ENCODE measurements at places on chromosomes 5 and 9. TPM values are rescaled to one million over a fixed set of nuclear protein-coding genes. Genes with fewer than 3 reads are reported as not detected.

- no peak for DNase-seq
These were observed 125.2 kb downstream of the RAPGEF6 start for GRCh38 chr5:131509801-131510200.

DNA sequence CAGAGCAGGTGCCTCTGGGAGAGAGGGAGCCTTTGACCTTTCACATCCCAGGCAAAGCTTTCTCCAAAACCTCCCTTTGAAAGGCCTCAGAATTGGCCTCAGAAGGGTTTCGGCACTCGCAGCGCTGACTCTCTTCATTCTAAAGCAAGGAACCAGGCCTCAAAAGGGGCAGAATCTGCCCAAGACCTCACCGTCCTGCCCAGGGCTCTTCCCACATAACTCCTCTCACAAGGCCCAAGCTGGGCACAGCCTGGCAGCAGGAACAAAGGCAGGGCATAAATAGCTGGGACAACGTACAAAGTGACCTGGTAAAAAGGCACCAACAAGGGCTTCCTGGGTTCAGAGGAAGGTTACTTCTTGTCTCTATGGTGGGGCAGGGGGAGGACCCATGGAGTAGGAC is 166.3 kb upstream of the FSTL4 start:
- no peak for DNase-seq

PDE6A gene
- polyA plus RNA-seq, result not detected

DNA sequence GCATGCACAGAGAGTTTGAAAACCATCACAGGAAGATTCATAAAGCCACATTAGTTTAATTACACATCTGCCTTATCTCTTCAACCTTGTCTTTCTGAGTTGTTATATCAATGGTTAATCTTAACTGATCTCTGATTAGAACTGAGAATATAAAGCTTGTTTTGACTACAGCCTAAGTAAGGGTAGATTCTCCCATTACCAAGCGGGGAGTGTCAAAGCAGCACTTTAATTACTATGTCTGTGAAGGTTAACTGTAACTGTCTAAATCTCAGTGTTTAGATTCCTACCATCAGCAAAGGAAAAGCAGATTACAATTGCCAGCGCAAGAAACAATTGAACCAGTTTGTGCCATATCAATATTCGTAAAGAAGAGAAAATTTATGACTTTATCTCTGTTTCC is 348.7 kb downstream of the CDH12 start:
- DNase-seq, result peak; percentile 42

- DNase-seq, result no peak
These were observed 869.6 kb downstream of the MAT2B start for GRCh38 chr5:164375051-164375450.

DNA sequence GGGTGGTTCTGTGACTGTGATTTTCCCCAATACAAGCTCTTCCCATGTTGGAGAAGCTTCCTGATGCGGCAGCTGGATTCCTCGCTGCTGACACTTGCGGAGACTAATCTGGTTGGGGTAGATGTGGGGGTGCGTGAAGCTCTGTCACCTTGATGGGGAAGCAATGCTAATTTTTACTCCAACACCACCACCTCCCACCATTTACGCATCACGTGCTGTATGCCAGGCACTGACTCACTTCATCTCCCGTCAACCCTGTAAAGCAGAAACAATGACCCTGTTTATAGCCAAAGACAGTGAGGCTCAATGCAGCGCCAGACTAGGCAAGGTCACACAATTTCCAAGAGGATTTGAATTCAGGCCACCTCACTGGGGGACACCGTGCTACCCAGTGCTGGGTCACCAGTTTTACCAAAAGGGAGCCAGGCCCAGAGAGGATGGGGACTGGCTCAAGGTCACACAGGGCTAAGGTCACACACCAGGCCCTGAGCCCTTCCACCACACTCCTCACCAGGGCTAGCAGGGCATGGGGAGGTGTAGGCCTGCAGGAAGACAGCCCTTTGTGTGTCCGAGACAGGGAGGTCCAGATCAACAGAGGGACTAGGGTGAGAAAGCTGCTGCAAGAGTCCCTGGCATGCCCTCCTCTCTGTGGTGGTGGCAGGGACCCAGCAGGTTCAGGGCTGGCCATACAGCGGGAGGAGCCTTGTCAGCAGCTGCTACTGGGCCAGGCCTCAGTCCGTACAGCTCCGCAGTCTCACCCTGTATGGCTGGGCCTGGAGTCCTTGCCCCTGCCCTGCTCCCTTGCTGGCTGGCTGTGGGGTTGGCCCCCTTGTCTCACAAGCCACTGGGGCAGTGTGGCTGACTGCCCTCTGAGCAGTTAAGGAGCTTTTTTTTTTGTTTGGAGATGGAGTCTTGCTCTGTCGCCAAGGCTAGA is 3.3 kb downstream of the STKLD1 start:
- DNase-seq, result no peak

DNA sequence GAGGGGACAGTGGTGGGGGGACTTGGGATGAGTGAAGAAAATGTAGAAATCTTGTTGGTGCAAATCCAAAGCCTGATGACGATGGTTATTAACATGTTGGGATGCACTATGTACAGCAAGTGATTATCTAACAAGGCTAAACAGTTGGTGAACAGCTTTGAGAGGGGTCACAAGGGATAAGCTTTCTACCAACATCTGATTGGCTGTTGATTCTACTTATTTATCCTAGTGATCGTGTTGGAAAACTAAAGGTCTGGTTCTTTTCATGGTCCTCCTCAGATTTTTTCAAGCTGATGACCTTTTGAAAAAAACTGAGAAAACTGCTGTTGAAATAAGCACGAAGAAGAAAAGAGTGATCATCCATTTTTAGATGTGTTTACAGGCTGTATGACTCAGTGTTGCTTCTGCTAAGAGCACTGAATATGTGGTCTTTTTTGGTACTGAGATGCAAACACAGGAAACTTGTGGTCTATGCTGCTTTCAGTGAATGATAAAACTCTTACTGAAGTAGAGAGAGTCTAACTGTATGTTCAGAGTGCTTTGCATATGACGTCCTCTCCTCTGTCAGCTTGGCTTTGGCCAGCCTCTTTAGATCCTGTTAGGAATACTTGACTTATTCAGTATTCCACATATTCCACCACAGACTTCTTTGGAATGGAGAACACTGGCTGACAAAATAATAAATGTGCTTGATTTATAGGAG is 174.8 kb downstream of the SLF1 start:
- DNase-seq, result no peak

NUTM2F gene
- polyA plus RNA-seq, result not detected

- DNase-seq, result peak; percentile 29
These were observed 56.3 kb upstream of the KCNN2 start for GRCh38 chr5:114305402-114306207.

- DNase-seq, result peak; percentile 29
These were observed 54.9 kb downstream of the NDST1 start for GRCh38 chr5:150562832-150563231.

NADK2 gene
- polyA plus RNA-seq, result 15.4 TPM

DNA sequence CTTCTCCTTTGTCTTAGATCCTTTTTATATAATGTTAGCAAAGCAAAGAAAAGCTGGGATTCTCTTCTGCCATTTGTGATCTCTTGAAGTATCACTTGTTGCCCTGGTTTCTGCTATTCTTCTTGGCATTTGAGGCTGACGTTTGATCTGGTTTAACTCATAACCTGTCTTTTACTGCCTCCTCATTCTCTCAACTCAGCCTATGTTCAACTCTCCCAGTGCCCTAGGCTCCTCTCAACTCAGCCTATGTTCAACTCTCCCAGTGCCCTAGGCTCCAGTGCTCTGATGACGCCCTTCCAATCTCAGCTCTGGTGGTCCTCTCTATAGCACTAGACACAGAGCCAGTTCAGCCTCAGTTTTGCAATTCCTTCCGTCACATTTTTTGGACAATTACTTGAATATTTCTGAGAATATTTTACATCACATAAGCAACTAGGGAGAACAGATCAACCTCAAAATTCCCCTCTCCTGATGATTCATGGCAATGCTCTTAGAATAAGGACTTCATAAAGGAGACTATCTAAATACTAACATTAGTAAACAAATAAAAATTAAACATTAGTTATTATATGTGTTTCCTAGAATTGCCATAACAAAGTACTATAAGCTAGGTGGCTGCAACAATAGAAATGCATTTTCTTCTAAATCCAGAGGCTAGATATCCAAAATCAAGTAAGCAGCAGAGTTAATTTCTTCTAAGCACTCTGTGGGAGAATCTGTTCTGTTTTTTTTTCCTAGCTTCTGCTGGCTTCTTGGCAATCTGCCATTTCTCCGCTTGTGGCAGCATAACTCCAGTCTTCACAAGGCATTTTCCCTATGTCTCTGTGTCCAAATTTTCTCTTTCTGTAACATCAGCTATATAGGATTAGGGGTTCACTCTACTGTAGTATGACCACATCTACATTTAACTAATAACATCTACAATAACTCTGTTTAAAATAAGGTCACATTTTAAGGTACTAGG is 662.1 kb upstream of the FTMT start:
- no peak for DNase-seq

DNA sequence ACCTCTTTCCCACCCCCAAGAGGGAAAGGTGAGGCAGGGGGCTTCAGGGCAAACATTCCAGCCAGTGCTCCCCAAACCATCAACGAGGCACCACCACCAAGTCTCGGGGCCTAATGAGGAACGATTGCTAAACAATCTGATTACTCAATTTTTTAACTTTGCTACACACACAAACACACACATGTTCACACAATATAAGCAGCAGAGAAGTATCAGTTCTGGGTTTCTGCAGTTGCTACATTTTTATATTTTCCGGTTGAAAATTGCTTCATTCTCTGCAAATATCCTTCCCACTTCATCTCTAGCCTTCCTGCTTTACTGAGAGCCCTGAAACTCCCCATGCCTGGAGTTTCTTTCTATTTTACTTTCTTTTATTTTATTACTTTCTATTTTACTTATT is 60.2 kb downstream of the FEM1C start:
- DNase-seq, result no peak

DNA sequence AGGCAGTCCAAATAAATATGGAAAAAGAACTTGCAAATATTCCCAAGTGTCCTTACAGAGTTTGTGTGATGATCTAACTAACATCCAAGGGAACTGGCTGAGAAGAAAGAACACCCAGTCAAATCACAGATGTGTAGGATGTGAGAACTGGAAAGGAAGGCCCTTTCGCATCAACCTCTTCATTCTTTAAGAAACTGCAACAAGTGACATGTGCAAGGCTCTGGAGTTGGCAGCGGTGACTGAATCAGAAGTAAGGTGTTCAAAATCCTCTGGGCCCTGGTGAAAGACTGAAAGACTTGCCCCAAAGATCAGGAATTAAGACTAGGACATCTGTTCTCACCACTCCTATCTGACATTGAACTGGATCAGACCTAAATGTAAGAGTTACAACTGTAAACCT is 88.7 kb downstream of the RAPGEF1 start:
- no peak for DNase-seq

KIAA1191 gene
- polyA plus RNA-seq, result 208 TPM

DNA sequence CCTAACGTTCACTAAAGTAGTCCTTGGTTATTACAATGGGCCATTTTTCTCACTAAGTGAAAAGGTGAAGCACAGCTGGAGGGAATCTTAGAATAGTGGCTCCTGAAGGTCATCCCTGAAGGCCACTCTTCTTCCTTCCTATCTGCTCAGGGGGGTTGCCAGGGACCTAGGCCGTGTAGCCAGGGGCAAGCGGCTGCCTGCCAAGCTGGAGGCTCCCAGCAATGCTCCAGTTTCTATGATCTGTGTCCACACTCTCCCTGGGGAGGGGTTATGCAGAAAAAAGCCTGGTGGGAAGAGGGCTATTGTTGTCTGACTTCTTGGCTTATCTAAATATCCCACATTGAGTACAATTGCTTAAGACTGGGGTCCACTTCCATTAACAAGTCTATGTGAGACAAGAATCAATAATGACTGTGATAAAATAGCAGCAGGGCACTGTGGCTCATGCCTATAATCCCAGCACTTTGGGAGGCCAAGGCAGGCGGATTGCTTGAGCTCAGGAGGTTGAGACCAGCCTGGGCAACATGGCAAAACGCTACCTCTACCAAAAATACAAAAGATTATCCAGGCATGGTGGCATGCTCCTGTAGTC is 3.8 kb downstream of the NMRK1 start:
- no peak for DNase-seq

GRCh38 chr5:148458036-148458888 is 74.5 kb downstream of the FBXO38 start:
- DNase-seq, result no peak

GRCh38 chr9:132187121-132187620 is 25.3 kb downstream of the NTNG2 start:
- peak; percentile 63 for DNase-seq

DNA sequence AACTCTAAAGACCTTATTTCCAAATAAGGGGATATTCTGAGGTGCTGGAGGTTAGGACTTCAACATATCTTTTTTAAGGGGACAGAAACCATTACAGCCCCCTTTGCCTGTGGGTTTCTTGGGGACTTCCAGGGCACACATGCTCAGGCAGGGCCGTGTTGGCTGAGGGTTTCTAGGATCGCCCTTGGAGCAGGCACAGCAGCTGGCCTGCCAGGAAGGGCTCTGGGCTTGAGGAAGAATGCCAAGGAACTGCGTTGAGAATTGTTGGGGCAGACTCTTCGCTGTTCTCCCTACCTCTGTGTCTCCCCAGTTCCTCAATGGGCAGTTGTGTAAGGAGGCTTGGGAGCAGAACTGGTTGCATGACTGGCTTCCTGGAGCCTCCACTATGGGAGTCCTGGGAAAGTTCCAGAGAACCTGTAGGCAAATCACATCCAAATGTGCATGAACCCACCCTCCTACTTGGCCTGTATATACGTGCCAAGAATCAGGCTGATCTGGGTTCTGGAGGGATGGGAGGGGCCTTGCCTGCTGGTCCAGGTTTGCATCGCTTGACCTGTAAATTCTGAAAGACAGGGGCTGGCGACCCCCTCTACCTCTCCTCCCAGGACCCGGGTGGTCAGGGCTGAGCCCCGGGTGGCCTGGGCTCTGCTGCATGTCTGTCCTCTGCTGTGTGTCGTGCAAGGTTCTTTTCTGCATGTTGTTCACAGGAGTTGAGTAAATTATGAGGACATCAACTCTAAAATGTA is 65.5 kb downstream of the HSPA4 start:
- DNase-seq, result no peak

NR5A1 gene
- polyA plus RNA-seq, result not detected

IFNA13 gene
- polyA plus RNA-seq, result not detected

- peak; percentile 80 for DNase-seq
These were observed at the start of gene GGTA1 for GRCh38 chr9:121499427-121500164. GGTA1 (minus strand) TSS chr9:121499844; CDS start chr9:121467922, 31,922 bp downstream.

- DNase-seq, result peak; percentile 58
These were observed 142.1 kb upstream of the POU5F2 start for GRCh38 chr5:93883459-93883858.

ASS1 gene
- 1,185 TPM for polyA plus RNA-seq

GRCh38 chr5:52134013-52134650 is 653.6 kb upstream of the ITGA1 start:
- no peak for DNase-seq

GRCh38 chr5:130090569-130091270 is 186.5 kb downstream of the CHSY3 start:
- DNase-seq, result no peak

SLC45A2 gene
- polyA plus RNA-seq, result 0.22 TPM

Data from kidney (tissue), 22 donors.